ENCODE measurements at places on chromosomes 1 and 21. TPM values are rescaled to one million over a fixed set of nuclear protein-coding genes. Genes with fewer than 3 reads are reported as not detected.

Gene SPRR2F
- not detected for total RNA-seq

Gene SHISAL2A
- total RNA-seq = not detected

Gene POU3F1
- not detected for total RNA-seq

Gene AADACL3
- not detected for total RNA-seq

Gene BACE2
- 23.3 TPM for total RNA-seq

Gene TTLL10
- total RNA-seq = not detected

Gene CFAP141
- not detected for total RNA-seq

Gene PRAMEF17
- total RNA-seq = not detected

Gene KCNJ9
- total RNA-seq = not detected

Gene OR10X1
- total RNA-seq = not detected

Gene SLC22A15
- total RNA-seq = 0.49 TPM

Data from A549 treated with CpdA at 1 μM for 4 hours (cell line).